Lung microvascular endothelial cell (primary cell): ENCODE measurements at places on chromosomes 2 and 18. TPM values are rescaled to one million over a fixed set of nuclear protein-coding genes. Genes with fewer than 3 reads are reported as not detected.

The ASXL3 gene
- total RNA-seq: 0.20 and 0.22 TPM in 2 replicates

The ANTXR1 gene
- total RNA-seq: 0.20 and 0.65 TPM in 2 replicates

The GAD1 gene
- total RNA-seq: 0.22 and 0.40 TPM in 2 replicates

The LONRF2 gene
- under 0.01 TPM in 1 of 2 replicates, not detected in the other for total RNA-seq

The ERFE gene
- under 0.01 TPM in 1 of 2 replicates, not detected in the other for total RNA-seq
